Mammary epithelial cell (primary cell): ENCODE measurements at places on chromosomes 5 and 9. TPM values are rescaled to one million over a fixed set of nuclear protein-coding genes. Genes with fewer than 3 reads are reported as not detected.

C9orf50 gene
- total RNA-seq, result not detected

SEMA6A gene
- 0.43 and 1.2 TPM in 2 replicates for total RNA-seq

ELL2 gene
- 277 and 402 TPM in 2 replicates for total RNA-seq

ARHGEF28 gene
- 74.0 TPM for total RNA-seq

NR2F1 gene
- total RNA-seq, result 3.3 TPM

GLRA1 gene
- total RNA-seq, result not detected

UBLCP1 gene
- 30.2 TPM for total RNA-seq

ADRA1B gene
- total RNA-seq, result 0.80 and 0.88 TPM in 2 replicates

ARL14EPL gene
- not detected in 2 replicates for total RNA-seq

DNA sequence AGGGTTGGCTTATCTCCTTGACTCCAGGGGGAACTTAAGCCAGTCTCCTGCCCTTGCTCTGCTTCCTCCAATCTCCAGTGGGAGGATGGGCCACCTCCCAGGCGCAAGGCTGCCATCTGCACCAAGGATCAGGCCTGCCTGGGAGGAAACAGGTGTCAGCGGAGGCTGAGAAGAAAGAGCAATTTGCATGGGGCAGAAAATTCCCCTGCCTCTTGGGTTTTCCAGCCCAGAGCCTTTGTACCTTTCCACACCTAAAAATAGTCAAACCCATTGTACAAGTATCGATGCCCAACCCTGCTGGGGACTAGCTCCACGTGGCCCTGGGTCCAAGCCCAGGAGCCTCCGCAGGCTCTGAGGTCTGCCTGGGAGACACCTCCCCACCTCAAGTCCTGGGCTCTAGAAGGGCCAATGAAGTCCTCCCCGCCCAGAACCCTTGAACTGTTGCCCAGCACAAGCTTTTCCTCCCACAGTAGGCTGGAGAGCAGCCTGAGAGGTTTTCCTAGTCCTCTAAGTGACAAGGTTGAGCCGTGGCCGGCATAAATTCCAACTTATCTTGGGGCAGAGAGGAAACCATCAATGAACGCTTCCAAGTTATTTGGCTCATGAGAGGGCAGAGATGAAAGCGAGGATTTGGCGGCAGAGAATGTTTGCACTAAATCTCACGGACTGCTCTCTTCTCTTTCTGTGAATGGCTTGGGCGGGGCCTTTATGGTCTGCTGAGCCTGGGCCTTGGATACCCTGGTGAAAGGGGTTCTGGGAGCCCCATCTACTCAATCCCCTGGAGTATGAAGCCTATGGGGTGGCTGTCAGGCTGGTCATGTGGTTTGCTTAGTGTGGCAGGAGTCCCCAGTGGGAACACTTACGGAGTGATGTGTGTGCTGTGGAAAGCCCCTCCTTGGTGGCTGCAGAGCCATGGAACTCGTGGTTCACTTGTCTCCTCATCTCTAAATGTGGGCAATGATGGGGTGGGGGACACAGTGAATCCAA is 15.6 kb downstream of the JADE2 start:
- DNase-seq, result no peak

GRCh38 chr9:36895744-36896260 is 138.3 kb downstream of the PAX5 start:
- DNase-seq, result no peak

- DNase-seq, result no peak
Measured at GRCh38 chr9:85430659-85431338, 311.0 kb downstream of the AGTPBP1 start.

GRCh38 chr9:137029058-137029936 is 1.3 kb upstream of the ABCA2 start:
- peak; percentile 50 for DNase-seq

DNA sequence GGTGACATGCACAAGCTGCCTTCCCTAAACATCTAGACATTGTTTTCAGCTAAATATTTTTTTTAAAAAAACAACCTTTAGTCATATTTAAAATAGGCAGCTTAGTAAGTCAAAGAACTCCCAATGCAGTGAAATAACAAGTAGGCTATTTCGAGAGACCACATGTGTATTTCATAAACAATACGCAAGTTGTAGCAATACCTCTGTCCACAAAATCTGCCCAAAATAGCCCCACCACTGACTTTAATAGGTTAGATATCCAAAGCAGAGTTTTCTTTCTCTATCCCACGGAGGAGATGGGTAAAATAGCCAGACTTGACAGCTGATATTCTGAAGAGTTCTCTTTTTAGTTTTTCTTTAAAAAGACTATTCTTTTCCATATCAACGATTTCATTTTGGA is 1.2 kb downstream of the SLC24A2 start:
- no peak for DNase-seq

- DNase-seq, result no peak
Measured at GRCh38 chr9:104914466-104914865, 13.5 kb downstream of the ABCA1 start.

DNA sequence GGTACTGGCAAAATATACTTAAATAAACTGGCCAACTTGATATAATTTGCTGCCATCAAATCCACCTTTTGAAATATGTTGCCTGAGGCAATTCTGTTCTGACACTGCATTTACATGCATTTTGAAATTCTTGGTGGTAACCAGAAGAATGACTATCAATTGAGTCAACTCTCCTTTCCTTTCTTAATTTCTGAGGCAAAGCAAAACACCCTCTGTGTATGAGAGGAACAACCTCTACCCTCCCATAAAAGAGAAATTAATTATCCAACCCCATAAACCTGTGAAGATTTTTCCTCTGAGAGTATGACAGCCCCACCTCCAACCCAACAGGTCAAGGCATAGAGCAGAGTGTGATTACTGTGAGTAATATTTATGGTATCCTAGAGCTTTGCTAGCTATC is 286.8 kb downstream of the NR2F1-AS1 start:
- peak; percentile 93 for DNase-seq

DNA sequence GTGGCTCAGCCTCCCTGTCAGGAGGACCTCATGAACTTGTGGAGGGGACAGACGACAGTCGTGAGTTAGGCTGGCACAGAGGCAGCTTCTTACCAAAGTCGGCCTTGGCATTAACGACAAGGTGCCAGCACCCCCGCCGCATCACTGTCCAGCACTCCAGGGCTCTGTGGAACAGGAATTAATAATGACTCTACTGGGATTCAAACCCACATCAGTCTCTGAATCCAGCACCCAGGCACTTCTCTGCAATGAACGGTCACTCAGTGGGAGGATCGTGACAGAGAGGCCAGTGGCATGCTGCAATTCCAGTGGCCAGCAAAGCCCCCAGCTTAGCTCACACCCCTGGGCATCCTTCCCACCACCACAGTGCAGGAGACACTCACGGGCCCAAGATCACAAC is 263.3 kb upstream of the ADAMTS16 start:
- DNase-seq, result no peak

GRCh38 chr5:80406980-80407734 is 707 bp upstream of the ZFYVE16 start:
- peak; percentile 12 for DNase-seq

- no peak for DNase-seq
Measured at GRCh38 chr5:55925712-55926111, 69.1 kb downstream of the IL6ST start.

GRCh38 chr9:124886866-124887492 is 25.0 kb downstream of the ARPC5L start:
- no peak for DNase-seq

DNA sequence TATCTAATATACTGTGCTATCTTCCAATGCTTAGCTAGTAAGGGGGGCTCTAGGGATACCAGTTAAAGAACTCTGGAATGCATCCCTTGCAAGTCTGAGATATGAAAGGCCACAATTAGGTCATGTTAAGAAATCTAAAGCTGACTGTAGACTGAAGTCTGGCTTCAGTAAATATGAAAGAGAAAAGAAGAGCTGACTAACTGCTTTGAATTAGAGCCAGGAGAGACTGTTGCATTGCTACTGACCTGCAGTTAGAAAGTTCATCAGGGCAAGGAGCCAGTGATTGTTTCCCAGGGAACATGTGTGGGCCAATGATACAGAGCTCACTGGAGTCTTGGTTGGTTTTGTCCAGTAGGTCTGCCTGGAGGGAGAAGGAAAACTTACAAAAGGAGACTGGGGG is 472.1 kb upstream of the TNC start:
- peak; percentile 93 for DNase-seq

- no peak for DNase-seq
Measured at GRCh38 chr5:36948650-36949049, 72.1 kb downstream of the NIPBL start.

GRCh38 chr9:109549386-109549785 is 51.3 kb upstream of the PTPN3 start:
- no peak for DNase-seq

DNA sequence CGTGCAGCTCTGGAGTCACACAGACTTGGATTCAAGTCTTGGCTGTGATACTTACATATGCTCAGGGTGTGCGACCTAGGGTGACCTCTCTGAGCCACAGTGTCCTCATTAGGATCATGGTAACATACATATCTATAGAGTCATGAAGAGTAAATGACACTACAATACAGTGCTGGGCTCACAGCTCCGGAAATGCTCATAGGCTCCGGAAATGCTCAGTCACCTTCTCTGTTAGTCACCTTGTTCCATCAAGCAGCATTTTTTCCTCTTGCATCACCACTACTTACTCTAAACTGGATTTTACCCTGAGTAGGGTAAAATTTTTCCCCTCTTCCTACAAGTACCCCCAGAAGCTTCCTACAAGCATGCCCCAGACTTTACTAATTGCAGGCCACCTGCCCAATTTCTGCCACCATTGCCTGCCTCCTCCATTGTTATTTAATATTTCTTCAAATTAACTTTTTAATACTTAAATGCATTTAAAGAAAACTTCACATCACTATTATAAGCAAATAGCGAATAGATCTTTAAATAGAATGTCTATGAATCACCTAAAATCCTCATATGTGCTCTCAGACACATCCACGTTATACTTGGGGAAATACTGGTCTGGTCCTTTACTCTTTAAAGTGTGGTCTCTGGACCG is 147.6 kb upstream of the SPRY4 start:
- DNase-seq, result peak; percentile 85

- peak; percentile 80 for DNase-seq
Measured at GRCh38 chr5:40413743-40414142, 266.0 kb upstream of the PTGER4 start.

DNA sequence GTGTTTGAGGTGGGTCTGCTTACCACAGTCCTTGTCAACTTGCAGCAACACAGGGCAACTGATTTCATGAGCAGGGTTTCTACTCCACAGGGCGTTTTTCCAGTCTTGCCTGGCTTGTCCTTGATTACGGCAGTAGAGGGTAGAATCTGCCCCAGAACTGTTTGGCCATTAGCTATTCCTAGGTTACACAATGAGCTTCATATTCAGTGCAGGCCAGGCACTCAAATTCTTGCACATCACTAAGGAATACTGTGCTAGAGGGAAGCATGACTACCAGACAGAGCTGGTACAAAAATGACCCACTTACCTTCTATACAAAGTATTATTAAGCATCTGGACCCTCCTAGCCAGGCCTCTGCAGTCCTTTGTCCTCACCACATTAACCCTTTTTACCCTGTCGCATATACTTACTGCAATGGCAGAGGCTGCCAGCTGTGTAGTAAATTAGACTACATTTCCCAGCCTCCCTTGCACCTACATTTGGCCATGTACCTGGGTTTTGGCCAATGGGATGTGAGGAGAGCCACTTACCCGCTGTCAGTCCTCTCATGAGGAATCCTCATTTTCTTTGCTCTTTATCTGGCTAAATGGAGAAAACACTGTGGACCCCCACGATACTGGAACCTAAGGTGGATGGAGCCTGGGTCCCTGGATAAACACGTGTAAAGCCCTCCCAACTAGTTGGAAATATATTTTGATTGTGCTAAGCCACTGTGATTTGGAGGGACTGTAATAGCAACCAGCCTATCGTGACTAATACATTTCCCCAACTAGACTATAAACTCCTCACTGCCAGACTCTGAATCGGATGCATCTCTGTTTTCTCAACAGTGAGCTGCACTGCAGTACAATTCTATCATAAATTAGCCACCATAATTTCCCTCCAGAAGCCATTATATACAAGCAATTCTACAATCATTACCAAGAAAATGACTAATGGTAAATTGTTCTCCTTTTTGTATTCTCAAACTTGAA is 218.7 kb downstream of the GLIS3 start:
- DNase-seq, result no peak

DNA sequence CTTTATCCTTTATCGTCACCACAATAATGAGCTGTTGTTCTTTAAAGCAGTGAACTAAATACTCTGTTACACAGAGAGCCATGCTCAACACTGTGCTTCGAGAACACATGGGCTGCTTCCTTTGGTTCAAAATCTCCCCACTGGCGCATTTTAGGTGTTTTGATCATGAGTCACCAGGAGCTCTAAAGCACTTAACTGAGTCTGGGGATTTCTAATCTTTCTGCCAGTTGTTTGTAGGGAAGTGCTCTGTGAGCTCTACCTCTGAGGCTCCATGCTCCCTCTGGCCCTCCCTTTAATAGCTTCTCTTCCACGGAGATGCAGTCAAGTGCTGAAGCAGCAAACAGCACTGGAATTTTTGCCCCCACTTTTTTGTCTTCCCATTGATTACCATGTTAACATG is 17.0 kb downstream of the ERAP2 start:
- peak; percentile 49 for DNase-seq

- DNase-seq, result no peak
Measured at GRCh38 chr9:71268871-71269635, 147.6 kb upstream of the TRPM3 start.

DNA sequence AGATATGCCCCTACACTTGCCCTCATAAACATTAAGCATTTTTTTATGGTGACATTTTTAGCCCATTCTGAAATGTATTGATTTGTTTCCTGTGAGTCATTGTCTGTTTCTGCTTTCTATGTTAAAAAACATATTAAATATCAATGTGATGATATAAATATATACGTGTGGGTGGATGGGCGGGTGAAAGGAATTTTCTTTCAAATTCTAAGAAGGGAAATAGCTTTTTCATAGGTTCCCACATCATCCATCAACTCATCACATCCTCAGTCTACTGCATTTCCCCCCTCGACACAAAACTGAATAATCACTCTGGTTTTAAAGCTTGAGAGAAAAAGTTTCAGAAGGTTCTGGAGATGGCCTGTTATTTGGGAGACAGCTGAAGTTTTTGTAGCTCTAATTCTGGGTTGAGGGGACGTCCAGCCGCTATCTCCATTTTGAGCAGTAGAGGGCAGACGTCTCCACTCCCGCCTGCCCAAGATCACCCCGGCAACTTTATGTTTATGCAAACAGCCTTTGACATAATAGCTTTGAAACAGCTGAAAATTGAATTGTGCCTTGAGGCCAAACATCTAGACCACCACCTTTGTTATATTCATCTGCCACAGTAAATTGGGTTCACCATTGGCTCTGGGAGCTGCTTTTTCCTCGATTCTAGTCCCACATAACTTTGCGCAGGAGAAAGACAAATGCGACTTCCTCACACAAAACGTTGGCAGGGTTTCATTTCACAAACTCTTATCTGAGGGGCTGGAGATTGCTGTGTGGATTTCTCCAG is 216.2 kb upstream of the CLINT1 start:
- DNase-seq, result peak; percentile 35

GRCh38 chr5:154801083-154801482 is 45.9 kb downstream of the LARP1 start:
- DNase-seq, result peak; percentile 13
